GM18507 (cell line): ENCODE measurements at places on chromosomes 16 and 17.

DNA sequence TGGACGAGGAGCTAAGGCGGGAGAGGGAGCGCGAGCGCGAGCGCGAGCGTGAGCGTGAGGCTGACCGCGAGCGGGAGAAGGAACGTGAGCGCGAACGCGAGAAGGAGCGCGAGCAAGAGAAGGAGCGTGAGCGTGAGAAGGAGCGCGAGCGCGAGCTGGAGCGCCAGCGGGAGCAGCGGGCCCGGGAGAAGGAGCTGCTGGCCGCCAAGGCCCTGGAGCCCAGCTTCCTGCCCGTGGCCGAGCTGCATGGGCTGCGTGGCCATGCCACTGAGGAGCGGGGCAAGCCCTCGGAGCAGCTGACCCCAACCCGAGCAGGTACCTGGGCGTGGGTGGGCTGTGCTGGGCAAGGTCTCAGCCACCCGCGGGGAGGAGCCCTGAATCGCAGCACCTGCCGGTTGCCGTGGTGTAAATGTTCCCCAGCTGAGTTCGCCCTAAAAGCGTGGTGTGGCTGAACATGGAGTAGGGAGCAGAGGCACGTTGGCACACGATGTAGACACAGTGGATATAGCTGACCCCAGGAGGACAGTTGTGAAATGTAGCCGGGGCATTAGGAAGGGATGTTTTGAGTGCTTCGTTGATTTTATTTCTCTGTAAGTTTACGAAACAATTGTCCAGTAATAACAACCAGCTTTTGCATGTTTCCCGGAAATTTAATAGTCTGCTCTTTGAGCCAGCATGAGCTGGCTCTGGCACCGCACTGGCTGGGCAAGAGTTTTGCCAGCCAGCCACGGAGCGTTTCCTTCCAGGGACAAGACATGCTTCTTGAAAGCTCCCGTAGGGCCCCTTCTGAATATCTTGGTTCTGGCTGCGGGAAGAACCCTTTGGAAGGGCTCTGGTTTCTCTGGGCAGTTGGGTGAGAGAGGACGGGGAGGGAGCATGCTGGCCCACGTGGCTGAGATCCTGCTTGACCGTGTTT, 32.1 kb downstream of the GINS2 start:
- DNase-seq: no peak

GRCh38 chr17:51699303-51699702, 439.0 kb downstream of the UTP18 start:
- no peak for DNase-seq

- DNase-seq: no peak
These were observed 38.2 kb downstream of the PLCG2 start for GRCh38 chr16:81817296-81817695.

GRCh38 chr17:21512307-21513011, 136.3 kb downstream of the KCNJ12 start:
- DNase-seq: no peak

DNA sequence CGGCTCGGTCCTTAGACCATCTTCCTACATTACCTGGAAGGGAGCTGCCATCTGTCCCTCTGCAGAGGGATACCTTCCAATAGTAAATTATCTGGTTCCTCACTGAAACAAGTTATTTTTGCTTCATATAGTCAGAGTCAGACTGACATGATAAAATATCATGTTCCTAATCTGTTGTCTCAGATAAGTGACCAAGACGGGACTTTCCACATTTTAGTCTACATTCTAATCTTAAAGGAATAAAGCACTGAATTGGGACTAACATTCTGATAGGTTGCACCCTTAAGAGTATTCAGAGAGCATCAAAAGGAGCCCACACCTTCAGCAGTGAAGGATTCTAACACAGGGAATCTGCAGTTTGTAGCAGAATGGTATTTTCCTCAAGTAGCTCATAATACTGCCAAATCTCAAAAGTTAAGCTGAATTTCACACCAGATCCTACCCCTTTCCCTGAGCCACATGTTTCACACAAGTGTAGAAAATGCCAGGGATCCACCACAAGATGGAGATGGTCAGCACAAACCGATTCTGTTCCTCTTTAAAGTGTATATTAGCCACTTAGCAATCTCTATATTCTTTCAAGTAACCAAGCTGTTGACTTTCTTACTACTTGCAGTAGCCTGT, 13.4 kb downstream of the GINS2 start:
- no peak for DNase-seq

DNA sequence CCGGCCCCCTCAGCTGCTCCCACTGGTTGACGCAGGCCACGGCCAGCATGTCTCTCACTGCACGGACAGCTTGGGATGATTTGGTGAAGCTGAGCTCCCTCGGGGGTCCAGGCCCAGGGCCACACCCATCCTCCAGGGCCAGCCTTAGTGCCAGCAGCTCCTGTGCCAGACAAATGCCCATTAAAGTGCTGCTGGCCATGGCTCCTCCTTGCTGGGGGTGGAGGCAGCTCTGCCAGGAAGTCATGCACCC, 2.5 kb downstream of the TRIM47 start:
- no peak for DNase-seq

DNA sequence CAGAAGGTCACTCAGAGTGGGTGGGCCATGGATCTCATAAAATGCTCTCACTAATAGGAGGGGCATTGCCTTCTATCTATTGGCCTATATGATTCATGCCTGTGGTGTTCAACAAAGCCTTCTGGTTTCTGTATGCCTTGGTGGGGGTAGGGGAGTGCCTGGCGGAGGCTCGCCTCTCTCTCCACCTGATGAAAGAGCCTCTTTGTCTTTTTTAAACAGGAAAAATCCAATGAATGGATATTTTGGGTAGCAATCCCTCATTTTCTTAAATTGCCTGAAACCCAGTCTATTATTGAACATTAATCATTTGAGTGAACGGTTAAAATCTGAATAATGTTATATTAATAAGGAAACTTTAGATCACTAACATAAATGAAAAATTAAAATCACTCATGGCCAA, 90.6 kb downstream of the TOX3 start:
- no peak for DNase-seq

GRCh38 chr17:73404246-73404645, 92.4 kb upstream of the CDC42EP4 start:
- no peak for DNase-seq

DNA sequence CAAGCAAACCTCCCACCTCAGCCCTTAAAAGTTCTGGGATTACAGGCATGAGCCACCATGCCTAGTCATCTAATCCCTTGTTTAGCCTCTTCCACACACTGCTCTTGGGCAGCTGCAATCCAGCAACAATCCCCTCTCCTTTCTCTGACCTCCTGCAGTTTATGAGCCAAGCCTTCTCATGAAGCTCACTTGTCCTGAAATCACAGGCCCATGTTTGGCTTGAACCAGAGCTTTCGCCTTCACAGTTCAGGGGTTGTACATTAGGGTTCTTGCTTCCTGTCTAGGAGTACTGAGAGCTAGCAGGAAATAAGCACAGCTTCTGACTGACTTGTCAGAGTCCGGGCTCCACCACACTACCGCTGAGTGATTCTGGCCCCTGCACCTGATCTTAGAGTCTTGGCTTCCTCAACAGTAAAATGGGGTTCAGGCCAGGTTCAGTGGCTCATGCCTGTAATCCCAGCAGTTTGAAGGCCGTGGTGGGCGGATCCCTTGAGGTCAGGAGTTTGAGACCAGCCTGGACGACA, 16.3 kb downstream of the ERAL1 start:
- DNase-seq: peak; percentile 79

- DNase-seq: no peak
These were observed 92.7 kb upstream of the FA2H start for GRCh38 chr16:74867281-74867849.
